ENCODE measurements at places on chromosomes 2 and 18.

DNA sequence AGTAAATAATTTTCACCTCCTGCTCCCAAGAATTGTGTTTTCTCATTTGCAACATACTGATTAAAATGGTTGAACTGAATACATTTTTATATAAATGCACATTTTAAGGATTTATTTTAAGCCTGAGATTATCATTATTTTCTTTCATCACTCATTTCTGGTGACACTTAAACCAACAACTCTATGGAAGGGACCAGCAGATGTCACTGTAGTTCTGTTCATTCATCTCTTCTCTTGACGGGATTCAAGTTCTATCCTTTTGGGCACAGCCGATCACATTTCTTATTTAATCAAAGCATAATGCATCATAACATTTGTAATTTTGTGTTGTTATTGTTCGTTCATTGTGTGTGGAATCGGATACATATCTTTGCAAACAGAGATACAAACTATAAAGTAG is 417.9 kb downstream of the HRH4 start:
- no peak for DNase-seq

- DNase-seq = no peak
Observed at GRCh38 chr2:19676770-19677169, 225.0 kb downstream of the TTC32 start.

- DNase-seq = no peak
Observed at GRCh38 chr2:225534697-225535096, 135.2 kb downstream of the NYAP2 start.

- DNase-seq = no peak
Observed at GRCh38 chr2:153819074-153819473, 52.6 kb upstream of the GALNT13 start.
